Occipital lobe (tissue), 3 donors: ENCODE measurements at places on chromosomes 3 and 15. TPM values are rescaled to one million over a fixed set of nuclear protein-coding genes. Genes with fewer than 3 reads are reported as not detected.

DNA sequence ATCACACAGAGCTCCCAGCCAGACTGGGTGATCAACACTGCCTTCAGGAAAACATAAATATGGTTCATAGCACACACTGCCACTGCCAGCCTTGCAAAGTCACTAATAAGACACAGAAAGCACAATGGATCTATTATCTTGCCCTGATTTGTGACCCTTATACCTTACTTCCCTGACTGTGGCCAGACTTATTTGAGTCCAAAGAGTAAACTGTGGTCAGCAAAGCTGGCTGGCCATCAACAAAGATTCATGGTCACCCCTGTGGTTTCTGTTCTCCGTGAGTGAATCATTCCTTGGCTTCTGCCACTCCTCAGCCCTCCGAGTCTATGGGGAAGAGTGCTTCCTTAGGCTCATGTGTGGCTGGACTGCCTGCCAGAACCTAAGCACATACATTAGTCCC lies 437.7 kb downstream of the RAP2B start:
- no peak for DNase-seq

DNA sequence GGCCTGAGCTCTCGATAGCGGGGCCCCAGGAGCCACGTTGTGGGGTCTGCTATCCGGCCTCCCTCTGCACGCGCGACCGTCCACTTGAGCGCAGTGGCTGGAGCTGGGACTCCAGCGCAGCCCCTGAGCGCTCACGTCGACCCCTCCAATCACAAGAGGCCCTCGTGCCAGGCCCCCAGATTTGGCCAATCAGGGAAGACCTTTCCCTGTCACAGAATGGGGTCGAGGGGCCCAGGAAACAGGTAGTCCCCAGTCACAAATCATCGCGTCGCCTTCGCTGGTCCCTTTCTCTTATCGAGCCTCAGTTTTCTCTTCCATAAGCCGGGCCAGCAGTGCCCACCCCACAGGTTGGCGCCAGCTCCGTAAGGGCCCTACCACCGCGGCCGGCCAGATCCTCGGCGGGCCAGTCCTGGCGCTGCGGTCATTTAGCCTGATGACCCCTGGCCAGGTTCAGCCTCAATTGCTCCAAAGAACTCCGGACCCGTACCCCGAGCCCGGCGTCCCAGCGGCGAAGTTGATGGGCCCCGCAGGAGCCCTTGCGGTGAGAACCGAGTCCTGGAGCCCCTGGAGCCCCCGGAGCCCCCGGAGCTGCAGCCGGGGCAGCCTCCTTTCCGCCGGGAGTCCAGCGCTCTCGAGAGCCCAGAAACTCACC lies 435 bp downstream of the ALDH1L1 start:
- peak; percentile 12 for DNase-seq

TBC1D21 gene
- total RNA-seq = not detected

SCN11A gene
- 0.31 TPM for total RNA-seq

- DNase-seq = no peak
Observed at GRCh38 chr15:101252836-101253235, 988 bp upstream of the CHSY1 start.

DNA sequence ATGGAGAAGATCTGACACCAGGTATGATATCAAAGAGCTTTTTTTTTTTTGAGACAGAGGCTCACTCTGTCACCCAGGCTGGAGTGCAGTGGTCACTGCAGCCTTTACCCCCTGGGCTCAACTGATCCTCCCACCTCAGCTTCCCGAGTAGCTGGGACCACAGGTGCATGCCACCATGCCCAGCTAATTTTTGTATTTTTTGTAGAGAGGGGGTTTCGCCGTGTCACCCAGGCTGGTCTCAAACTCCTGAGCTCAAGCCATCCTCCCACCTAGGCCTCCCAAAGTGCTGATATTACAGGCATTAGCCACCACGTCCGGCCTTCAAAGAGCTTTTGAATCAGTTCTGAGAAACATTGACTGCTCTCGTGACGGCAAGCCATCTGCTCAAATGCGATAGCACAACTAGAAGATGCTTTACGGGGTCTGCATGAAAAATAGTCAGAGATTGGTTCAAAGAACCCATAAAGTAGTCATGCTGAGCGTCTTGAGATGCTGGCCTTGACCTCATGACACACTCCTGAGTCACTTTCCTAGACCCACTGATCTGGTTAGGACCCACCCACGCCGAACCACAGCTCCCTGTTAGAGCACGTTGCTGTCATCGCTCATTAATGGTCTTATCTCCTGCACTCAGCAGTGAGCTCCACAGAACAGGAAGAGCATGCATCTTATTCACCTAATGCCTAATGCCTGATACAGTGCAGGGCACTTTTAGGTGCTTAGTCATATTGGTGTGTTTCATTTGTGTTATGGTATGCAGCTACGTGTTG lies 57.0 kb upstream of the NR2F2 start:
- DNase-seq = no peak

- no peak for DNase-seq
Observed at GRCh38 chr3:185195652-185196051, 42.8 kb upstream of the C3orf70 start.

DNA sequence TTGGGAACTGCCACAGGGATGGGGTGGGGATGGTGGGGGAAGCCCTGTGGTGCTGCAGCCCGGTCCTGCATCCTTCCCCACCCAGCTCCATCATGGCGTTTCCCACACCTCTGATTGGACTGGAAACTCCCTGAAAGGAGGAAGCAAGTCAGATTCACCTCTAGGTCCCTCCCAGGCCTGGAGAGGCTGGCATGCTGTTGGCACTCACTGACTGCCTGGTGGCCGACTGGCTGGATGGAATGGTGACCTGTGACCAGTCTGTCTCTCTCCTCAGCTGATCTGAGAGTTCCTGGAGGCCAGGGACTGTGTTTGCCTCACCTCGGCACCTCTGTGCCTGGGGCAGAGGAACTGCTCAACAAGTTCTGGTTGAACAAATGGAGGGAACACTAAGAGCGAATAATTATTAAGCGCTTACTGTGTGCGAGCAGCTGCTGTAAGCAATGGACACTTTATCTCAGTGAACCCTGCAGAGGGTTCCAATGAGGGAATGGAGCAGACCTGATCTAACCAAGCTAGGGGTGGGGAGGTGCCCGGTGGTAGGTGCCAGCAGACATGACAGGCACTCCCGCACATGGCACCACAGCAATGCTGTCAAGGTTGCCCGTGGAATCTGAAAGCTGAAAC lies 3.5 kb upstream of the HHATL start:
- DNase-seq = no peak

CLDN16 gene
- total RNA-seq = under 0.01 TPM
